NCI-H82 (cell line): ENCODE measurements at places on chromosomes 3 and 15.
A peak's percentile ranks its signal among the peaks of the same experiment; 100 is the strongest.

DNA sequence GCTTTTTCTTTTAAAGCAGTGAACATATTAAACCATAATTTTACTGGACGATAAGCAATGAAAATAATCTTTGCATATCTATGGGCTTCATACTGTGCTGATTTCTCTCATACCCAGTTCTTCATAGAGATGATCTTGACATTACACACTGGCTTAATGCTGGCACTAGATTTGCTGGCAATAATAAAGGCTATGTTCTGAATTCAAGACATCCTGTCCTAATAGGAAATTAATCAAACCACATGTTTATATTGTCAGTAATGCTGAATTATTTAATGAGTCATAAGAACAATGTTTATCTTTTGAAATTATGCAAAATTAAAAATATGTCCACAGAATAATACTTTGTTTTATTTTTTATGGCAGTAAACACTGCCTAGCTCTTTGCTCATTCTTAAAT lies 643.2 kb downstream of the OTOL1 start:
- no peak for DNase-seq

GRCh38 chr15:40290545-40290917 lies 7.7 kb upstream of the ANKRD63 start:
- DNase-seq: no peak

GRCh38 chr15:56757875-56758274 lies 24.6 kb upstream of the ZNF280D start:
- no peak for DNase-seq

DNA sequence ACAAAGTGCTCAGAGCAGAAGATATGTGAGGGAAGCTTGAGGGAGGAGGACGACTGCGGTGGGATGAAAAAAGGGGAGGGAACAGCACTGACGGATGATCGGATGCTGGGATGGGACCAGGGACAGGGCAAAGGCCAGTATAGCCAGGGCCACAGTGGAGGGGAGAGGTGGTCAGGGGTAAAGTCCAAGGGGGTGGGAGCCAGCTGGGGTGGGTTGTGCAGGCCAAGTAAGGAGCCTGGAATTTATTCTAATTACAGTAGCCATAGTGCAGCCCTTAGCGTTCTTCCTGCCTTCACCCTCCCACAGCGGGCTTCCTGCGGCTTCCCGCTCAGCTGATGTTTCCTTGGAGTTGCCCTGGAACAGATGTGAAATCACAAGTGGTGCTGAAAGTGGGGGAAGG lies 7.6 kb upstream of the APEH start:
- no peak for DNase-seq

- peak; percentile 65 for DNase-seq
Observed at GRCh38 chr3:17195856-17196604, 311.3 kb downstream of the PLCL2 start.

DNA sequence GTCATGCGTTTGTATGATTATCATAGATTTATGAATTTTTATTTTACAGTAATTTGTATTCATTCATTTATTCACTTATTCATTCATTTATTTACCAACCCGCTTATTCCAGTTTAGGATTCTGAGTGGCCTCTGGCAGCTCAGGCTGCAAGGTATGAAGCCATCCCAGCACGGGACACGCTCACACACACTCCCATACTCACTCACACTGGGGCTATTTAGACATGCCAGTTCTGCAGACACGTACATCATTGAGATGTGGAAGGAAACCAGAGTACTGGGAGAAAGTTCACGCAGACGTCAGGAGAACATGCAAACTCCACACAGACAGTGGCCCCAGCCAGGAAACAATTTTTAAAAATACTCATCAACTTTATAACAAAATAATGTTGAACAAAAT lies 5.1 kb downstream of the CDIN1 start:
- DNase-seq: no peak

DNA sequence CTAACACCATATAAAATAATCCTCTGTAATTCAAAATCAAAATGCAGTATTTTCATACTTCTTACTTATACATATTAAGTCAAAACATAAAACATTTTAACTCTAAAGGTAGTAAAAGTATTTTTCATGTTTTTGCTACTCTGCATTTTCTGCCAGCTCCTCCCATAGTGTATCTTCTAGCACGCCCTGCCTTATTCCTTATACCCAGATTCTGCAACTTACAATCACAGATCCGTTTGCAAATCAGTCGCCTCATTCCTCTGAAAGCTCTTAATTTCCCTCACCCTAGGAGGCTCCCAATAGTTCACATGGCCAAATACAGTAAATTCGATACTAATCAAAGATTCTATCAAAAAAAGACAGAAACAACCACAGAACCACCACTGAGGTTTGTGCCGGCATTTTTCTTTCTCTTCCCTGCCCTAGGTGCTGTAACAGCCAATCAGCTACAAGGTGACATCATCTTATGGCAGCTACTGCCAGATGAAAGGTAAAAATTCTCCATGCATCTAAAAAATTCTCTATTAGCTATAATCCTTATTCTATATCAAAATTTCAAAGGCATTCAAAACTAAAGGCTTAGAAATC lies 72.9 kb downstream of the CLASP2 start:
- peak; percentile 18 for DNase-seq

- DNase-seq: no peak
Observed at GRCh38 chr15:49154359-49154758, 1.0 kb downstream of the COPS2 start.

GRCh38 chr3:32203854-32204253 lies 34.6 kb upstream of the CMTM8 start:
- no peak for DNase-seq

DNA sequence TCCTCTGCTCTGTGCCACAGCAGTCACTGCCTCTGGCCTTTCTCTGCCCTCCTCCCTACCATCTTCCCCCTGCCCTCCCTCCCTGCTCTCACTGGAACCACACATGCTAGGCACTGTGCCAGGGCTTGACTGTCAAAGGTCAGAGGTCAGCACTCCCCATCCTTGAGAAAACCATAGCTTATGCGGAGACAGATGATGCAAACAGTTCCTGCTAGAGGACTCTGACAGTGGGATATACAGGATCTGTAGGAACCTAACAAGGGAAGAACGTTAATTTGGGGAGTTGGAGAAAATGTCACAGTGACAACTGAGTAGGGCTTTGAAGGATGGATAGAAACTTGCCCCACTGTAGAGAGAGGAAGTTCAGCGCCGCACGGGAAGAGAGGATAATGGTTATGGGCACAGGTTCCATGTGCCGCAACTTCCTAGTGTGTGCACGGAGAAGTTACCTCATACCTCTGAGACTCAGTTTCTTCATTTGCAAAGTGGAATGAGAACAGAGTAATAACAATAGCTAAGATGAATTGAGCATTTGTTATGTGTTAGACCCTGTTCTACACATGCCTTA lies 29.3 kb upstream of the XYLB start:
- no peak for DNase-seq

DNA sequence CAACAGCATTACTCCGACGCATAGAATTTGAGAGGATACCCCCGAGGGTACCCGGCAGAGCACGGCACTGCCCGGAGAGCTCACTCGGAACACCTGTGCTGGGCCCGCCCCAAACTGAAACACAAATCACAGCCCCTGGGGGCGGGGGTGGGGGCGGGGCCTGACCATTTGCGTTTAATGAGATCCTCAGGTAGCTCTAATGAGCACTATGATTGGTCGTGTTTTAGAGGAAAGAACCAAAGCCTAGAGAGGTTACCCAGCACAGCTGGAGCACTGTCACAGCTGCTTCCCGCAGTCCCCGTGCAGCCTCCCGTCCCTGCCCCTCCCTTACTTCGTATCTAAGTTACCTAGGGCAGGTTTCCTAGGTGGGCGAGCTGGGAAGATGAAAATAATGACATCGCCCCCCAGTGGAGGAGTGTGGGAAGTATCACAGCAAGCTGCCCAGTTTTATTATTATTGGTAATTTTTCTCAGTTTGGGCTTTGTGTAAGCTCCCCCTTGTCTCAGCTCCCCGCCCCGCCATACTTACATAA lies 187.1 kb downstream of the PDE8A start:
- peak; percentile 61 for DNase-seq

- no peak for DNase-seq
Observed at GRCh38 chr3:63920001-63920400, 7.8 kb upstream of the SCAANT1 start.

GRCh38 chr3:171986757-171987518 lies 52.4 kb upstream of the FNDC3B start:
- no peak for DNase-seq

GRCh38 chr3:138367911-138368310 lies 19.5 kb downstream of the MRAS start:
- no peak for DNase-seq

GRCh38 chr3:64915778-64916177 lies 228.0 kb upstream of the ADAMTS9 start:
- DNase-seq: no peak

GRCh38 chr3:43766672-43767465 lies 76.1 kb downstream of the ABHD5 start:
- no peak for DNase-seq

DNA sequence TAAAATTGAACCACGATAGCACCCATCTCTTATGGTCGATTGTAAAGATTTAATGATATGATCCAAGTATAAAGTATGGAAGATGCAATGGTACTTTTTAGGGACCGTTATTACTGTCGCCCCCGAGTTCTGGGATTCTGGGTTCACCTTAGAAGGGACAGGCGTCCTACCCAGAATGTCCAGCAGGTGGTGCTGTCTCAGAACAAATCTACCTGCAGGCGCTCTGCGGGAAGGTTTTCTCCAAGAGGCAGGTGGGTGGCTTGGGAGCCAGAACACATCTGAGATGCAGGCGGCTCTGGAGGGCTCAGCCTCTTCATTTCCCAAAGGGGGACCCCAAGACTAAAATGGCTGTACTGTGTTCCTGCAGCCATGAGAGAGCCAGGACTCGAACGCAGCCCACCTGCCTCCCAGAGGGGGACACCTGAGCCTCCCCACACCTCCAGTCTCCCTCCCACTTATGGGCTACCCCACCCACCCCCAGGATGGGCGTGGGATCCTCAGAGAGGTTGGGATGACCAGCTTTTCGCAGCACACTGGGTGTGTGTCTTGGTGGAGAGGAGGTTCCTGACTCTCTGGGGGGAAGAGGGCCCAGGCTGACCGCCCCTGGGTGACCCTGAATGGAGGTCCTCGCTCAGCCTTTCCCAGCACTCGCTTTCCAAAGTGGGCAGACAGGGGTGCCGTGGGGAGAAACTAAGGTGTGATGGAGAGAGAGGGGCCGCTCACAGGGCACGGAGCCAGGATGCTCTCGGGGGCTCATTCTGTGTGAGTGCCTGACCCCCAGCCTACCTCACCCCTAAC lies 28.1 kb upstream of the CORO2B start:
- peak; percentile 87 for DNase-seq

- no peak for DNase-seq
Observed at GRCh38 chr3:5221701-5222100, 34.2 kb downstream of the EDEM1 start.

- DNase-seq: no peak
Observed at GRCh38 chr15:89797678-89798201, 16.9 kb downstream of the ANPEP start.

GRCh38 chr3:126999383-126999782 lies 16.5 kb downstream of the PLXNA1 start:
- no peak for DNase-seq

GRCh38 chr3:70811880-70812279 lies 499.4 kb upstream of the MDFIC2 start:
- DNase-seq: no peak

DNA sequence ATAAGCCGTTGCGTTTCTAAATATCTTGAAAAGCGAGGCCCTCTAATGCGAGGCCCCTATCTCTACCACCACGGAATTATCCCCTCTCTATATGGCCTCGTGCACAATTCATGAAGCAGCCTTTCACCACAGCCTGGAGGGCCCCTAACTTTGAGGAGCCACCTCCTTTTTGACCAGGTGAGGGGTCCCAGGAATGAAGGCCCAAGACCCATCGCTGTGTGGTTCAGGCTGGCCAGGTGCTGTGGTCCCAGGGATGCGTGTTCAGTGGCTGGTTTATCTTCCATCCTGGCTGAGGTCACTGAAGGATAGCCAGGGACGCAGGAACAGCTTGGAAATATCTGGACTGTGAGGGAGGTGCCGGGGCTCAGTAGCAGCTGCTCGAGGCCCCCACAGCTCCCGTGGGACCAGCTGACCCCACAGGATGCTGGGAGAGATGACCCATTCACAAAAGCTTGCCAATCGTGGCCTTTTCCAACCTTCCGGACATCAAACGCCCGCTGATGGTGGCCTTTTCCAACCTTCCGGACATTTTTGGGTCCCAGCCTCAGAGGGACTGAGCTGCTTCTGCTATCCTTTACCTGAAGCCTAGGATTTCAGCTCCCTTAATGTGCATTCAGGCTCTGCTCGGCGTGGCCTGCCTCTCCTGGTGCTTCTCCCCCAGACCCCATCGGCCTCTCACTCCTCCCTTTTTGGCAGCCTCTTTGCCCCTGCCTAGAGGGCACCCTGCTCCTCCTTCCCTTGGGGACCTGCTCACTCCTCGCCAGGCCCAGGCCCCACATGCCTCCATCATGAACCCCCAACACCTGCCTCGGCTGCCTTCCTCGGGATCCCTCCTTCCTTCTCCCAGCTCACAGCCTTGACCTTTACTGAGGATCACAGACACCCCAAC lies 140.9 kb downstream of the CHSY1 start:
- no peak for DNase-seq

- DNase-seq: no peak
Observed at GRCh38 chr3:50395070-50395860, 35.9 kb upstream of the TMEM115 start.

- no peak for DNase-seq
Observed at GRCh38 chr3:189353988-189354889, 182.5 kb downstream of the TPRG1 start.
